IMR-90 (cell line): ENCODE measurements at places on chromosomes 5 and 9. TPM values are rescaled to one million over a fixed set of nuclear protein-coding genes. Genes with fewer than 3 reads are reported as not detected.

DNA sequence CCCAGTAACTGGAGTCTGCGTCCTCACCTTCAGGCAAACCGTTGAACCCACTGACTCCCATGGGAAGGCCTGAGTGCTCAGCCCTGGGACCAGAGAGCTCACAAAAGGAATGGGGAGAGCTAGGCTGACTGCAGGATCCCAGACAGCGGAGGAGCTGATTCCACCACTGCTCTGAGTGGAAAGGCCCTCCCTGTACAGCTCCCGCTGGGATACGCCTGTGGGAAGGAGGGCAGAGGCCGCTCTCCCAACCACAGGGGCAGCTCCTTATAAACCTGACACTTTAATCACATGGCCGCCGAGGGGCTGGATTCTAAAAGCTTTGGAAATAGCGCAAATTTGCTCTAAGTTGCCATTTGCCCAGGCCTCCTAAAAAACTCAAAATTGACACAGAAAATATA lies 37.1 kb downstream of the DBH start:
- DNase-seq: no peak

GRCh38 chr9:5455181-5455580 lies 4.8 kb downstream of the CD274 start:
- peak; percentile 83 for DNase-seq

Gene ORM2
- total RNA-seq: not detected in 2 replicates

Gene PCDHA2
- not detected in 2 replicates for total RNA-seq

Gene C8G
- not detected in 2 replicates for total RNA-seq
